ENCODE measurements at places on chromosomes 11 and 22.

DNA sequence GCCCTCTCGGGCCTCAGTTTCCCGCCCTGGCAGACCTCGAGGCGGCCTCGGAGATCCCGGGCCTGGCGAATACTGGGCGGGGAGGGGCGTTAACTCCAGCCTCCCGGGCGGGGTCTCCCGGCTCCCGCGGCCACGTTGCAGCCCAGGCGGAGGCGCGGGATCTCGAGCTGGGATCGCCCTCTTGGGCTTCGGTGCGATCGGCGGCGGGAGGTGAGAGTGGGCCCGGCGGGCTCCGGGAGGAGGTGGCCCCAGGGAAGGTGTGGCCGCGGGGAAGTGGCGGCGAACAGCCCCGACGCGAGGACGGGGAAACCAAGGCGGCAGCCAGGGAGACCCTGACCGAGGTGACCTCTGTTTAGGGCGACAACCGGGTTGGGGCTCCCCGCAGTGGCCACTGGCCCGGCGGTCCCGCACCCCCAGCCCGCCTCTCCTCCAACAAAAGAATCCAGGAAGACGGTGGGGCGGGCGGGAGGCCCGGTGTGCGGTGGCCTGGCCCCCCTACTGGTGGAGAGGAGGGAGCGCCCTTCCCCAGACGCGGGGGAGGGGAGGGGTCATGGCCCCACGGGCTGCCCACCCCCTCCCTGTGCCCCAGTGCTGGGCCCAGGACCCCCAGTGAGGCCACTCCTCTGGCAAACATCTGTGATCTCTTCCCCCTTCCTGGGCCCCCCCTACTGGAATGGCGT, at the start of gene PHETA2:
TSS of gene PHETA2 (plus strand) at position 117 of the 680 bp plus-strand sequence. CDS start 3,046 bp downstream, outside the sequence.
- DNase-seq: peak; percentile 54

DNA sequence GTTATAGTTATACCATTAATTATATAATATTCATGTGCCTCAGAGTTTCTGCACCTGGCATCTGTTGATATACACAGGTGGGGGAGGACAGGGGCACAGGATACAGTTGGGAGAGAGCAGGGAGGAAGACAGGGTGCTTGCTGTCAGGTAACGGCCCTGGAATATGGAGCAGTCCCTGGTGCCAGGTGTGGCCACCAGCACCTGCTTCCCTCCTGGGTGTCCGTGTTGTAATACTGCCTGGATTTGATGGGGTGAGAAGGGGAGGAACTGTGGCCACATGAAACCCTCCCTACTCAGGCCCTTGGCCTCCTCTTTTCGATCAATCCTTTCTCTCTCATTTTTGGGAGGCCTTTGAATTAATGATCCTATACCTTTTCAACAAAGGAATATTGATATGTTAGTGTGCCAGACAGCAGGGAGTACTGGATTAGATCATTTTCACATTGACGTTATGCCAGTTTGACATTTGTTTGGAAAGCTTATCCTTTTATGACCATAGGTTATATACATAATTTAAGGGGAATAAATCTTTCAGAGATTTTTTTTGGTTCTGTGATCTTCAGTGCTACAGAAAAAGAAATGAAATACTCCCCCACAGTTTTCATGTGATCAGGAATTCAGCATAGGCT, 88.6 kb downstream of the TEAD1 start:
- DNase-seq: no peak

GRCh38 chr22:47943729-47944700, 1181.6 kb downstream of the TBC1D22A start:
- DNase-seq: no peak

GRCh38 chr11:65569164-65569972, 909 bp upstream of the ZNRD2 start:
- no peak for DNase-seq

DNA sequence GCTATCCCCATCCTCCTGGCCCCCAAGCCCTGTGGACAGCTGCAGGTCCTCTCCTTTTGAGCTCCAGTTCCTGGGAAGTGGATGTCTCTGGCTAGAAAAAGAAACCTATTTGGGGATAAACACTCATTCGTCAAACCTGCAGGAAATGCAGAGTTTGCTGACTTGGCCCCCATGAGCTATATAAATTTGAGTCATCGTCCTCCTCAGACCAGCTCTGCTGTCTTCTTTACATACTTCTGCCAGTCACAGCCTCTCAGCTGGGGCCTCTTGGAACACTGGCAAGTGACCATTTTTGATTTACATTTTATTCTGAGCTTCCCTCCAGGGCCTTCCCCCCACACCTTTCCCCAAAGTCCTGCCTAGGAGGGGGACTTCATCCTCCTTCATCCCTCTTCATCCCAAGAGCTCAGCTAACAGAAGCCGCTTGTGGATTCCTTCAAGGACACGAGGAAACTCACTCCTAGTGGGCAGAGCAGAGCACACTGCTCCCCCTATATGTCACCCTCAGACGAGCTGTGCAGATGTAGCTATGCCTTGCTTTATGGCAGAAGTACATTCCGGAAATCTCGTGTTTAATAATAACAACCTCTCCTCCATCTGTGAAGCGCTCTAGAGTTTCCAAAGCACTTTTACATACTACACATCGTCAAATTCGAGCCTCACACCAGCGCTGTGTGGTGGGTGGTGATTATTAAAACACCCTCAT, 131.8 kb downstream of the FEZ1 start:
- DNase-seq: no peak

DNA sequence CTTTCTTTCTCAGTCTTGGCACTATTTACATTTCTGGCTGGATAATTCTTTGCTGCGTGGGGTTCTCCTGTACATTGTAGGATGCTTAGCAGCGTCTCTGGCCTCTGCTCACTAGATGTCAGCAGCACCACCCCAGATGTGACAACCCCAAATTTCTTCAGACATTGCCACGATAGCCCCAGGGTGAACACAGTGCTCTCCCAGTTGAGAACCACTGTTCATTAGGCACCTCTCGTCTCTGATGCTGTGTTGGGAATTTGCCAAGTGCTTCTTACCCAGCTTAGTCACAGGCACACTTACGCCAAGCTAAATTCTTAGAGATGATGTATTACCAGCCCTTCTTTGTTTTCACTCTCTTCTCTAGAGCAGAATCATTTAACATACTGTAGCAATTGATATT, 9.4 kb downstream of the TRIM6 start:
- peak; percentile 64 for DNase-seq

DNA sequence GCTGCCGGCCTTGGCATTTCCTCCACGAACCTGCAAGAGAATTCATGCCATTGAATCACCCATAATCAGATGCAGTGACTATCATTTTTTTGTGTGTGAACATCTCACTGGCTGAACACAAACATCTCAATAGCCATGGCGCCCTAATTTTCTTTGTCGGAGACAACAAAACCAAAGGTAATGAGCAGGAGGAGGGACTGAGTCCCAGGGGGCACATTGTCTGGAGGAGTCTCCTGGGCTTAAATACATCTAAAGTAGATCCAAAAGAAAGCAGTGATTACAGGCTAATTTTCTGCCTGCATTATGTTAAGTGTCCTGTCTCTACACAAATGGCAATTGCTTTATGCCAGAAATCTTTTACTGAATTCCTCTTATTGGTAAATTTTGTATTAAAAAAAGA, 113.5 kb downstream of the NTM start:
- DNase-seq: no peak

DNA sequence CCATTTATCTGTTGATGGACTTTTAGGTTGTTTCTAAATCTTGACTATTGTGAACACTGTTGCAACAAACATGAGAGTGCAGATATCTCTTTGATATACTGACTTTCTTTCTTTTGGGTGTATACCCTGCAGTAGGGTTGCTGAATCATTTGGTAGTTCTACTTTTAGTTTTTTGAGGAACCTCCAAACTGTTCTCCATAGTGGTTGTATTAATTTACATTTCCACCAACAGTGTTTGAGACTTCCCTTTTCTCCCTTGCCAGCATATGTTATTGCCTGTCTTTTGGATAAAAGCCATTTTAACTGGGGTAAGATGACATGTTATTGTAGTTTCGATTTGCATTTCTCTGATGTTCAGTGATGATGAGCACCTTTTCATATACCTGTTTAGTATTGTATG, 330.0 kb downstream of the DDX10 start:
- DNase-seq: no peak

- no peak for DNase-seq
Measured at GRCh38 chr11:46674463-46675287, 25.7 kb downstream of the ARHGAP1 start.

GRCh38 chr11:123973816-123974215, 3.8 kb downstream of the OR10S1 start:
- DNase-seq: peak; percentile 43

- DNase-seq: no peak
Measured at GRCh38 chr11:125313271-125314219, 149.0 kb downstream of the PKNOX2 start.

DNA sequence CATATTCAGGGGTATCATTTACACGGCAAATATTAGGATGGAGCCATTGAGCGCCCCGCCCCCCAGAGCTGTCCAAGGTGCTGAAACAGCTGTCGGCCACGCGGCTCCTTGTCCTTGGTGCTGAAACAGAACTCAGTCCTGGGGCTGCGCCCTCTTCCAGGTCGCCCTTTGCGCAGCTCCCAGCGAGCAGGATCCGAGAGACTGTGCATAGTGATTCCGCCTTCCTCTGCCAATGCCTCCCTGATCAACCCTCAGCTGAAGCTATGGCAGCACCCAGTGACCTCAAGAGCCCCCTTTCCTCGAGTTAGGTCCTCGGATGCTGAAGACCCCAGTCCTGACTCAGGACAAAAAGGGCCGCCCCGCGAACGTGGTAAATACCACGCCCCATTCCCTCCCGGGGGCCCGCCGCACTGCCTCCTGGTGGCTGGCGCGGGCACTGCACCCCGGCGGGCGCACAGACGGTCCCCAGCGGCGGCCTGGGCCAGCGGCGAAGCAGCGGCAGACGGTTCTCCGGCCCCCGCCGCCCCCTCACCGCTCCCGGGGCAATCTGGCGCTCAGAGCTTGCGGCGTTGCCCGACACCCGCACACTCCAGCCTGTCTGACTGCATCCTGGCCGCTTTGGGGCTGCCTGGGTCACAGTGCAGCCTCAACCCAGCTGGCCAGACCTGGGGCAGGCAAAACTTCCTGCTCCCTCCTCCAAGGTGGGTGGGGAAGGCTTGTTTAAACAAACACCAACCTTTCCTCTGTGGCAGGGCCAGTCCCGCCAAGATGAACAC, 13.4 kb downstream of the SYT7 start:
- DNase-seq: peak; percentile 63

- DNase-seq: no peak
Measured at GRCh38 chr22:27778294-27779090, 23.1 kb downstream of the MN1 start.

- no peak for DNase-seq
Measured at GRCh38 chr22:34880662-34881061, 185.3 kb upstream of the ISX start.

GRCh38 chr11:124804884-124805283, 4.7 kb upstream of the MSANTD2 start:
- DNase-seq: no peak

DNA sequence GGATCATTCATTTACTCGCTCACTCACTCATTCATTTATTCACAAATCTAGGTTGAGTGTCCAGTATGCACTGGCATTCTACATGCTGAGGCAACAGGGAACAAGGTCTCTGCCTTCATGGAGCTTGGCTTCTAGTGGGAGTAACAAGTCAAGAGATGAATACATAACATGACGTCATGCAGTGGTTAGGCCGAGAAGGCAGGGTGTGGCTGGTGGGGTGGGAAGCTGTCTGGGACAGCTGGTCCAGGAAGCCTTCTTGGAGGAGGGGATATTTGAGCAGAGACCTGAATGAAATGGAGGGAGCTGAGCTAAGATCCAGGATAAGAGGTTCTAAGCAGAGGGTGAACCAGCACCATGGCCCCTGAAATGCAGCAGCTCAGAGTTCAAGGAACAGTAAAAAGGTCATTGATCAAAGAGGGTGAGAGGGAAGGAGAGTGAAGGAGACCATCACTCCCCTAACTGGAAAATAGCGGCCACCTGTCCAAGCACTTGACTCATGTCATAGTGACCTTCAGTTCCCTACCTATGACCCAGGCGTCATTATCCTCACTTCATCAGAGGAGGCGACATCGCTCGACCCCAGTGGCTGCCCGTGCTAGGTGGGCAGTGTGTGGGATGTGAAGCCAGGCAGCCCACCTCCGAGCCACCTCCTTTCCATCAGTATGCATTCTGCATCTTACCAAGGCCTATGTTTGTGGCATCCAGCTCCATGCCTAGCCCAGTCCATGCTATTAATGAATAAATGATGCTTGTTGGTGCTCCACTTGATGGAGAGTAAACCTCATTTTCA, 105.0 kb downstream of the TSPAN18 start:
- no peak for DNase-seq

- no peak for DNase-seq
Measured at GRCh38 chr22:41603873-41604332, 14.3 kb upstream of the PMM1 start.

- DNase-seq: peak; percentile 25
Measured at GRCh38 chr22:23178512-23179254, 1.6 kb upstream of the BCR start.

- no peak for DNase-seq
Measured at GRCh38 chr11:43515090-43515489, 156.4 kb downstream of the TTC17 start.

- peak; percentile 42 for DNase-seq
Measured at GRCh38 chr11:128544471-128545051, 42.8 kb downstream of the ETS1 start.

GRCh38 chr11:102318469-102318868, 1.2 kb downstream of the BIRC3 start:
- no peak for DNase-seq

DNA sequence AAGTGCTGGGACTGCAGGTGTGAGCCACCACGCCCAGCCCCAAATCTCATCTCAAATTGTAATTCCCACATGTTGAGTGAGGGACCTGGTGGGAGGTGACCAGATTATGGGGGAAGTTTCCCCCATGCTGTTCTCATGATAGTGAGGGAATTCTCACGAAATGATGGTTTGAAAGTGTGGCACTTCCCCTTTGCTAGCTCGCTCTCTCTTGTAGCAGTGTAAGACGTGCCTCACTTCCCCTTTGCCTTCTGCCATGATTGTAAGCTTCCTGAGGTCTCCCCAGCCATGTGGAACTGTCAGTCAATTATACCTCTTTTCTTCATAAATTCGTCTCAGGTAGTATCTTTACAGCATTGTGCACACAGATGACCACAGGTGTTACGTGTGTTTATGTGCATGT, 357.8 kb downstream of the CADM1 start:
- no peak for DNase-seq

DNA sequence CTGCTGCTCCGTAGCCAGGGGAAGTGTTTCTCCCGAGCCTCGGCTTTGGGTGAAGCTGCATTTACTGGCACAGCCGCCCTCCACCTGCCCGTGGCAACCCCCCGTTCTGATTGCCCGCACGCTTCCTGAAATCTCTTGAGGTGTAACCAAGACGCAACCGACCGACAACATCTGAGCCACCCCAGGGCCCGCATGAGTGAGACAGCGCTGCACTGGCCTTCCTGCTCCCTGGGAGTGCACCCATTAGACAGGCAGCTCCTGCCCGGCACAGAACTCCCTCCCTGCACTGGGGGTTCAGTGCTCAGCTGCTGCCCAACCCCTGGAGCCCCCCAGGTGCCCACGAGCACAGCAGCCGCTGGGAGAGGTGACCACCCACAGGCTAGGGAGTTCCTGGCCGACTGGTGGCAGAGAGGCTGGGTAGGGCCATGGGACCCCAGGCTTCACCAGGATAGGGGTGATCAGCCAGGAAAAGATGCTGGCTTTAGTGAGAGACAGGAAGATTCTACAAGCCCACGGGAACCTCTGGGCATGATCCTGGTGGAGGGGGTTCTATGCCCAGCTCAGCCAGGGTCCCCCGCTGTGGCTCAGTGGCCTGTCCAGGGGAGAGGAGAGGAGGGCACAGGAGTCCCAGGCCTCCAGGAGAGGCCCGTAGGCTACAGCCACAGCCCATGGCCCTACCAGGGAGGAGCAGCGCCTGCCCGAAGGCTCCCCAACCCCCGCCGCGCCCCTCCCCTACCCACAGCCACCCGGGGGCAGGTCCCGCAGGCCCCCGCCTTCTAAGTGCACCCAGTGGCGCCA, 14.6 kb downstream of the PLXNB2 start:
- DNase-seq: no peak

- DNase-seq: no peak
Measured at GRCh38 chr11:17298302-17298701, 21.8 kb downstream of the NUCB2 start.
